ENCODE measurements at places on chromosomes 3 and 15.

GRCh38 chr15:101156509-101157159 lies 95.2 kb downstream of the CHSY1 start:
- no peak for DNase-seq

DNA sequence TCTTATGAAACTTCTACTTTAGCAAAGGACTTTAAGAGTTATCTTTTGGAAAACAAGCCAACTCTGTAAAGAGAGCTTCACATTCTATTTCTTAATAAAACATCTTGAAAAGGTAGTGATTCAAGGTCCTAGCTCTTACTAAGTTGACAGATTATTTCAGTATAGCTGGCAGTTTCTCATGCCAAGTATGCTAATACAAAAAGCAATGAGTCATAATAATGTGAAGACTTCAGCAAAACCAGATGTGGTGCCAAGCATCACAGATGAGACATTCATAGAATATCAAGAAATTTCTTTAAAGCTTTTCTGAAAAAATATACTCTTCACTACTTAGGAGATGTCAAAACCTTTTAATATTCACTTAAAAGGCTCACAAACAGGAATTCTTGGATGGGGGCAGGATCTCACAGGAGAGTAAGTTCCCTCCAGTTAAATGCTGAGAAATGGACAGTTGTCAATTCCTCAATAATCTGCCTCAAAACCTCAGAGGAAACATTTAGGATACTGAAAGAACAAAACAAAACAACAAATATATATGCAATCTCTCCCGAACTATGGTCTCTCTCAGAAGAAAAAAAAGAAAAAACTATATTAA lies 45.6 kb downstream of the DCBLD2 start:
- no peak for DNase-seq

DNA sequence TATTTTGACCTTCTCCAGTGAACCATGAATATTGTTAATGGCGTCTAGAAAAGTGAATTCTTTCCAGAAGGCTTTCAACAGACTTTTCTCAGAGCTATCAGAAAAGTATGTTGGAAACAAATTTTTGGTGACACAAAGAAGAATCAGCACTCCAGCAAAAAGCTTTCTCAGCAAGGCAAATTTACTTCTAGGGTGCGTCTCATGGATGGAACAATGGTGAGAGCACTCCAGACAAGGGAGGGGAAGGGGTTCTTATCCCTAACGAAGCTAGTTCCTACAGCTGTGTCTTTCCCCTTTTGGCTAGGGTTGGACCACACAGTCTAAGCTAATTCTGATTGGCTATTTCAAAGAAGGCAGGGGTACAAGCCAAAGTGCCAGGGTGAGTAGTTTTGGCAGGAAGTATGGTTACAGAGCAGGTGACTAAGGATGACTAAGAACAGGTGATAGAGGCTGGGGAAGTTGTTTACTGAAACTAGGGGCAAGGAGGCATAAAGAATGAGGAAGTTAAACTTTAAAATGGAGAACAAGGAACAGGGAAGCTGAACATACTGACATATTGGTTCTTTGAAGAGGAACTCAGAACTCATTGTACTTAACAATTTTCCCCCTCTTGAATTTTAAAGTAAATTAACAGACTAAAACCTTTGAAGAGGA lies 959.8 kb downstream of the NAALADL2 start:
- peak; percentile 24 for DNase-seq

GRCh38 chr3:115947325-115947724 lies 324.0 kb downstream of the GAP43 start:
- DNase-seq, result no peak

- DNase-seq, result no peak
Observed at GRCh38 chr3:126393563-126393962, 1.1 kb upstream of the CFAP100 start.

GRCh38 chr3:123374016-123374415 lies 74.9 kb downstream of the ADCY5 start:
- DNase-seq, result no peak

GRCh38 chr15:92808598-92809063 lies 91.5 kb upstream of the CHD2 start:
- DNase-seq, result no peak

DNA sequence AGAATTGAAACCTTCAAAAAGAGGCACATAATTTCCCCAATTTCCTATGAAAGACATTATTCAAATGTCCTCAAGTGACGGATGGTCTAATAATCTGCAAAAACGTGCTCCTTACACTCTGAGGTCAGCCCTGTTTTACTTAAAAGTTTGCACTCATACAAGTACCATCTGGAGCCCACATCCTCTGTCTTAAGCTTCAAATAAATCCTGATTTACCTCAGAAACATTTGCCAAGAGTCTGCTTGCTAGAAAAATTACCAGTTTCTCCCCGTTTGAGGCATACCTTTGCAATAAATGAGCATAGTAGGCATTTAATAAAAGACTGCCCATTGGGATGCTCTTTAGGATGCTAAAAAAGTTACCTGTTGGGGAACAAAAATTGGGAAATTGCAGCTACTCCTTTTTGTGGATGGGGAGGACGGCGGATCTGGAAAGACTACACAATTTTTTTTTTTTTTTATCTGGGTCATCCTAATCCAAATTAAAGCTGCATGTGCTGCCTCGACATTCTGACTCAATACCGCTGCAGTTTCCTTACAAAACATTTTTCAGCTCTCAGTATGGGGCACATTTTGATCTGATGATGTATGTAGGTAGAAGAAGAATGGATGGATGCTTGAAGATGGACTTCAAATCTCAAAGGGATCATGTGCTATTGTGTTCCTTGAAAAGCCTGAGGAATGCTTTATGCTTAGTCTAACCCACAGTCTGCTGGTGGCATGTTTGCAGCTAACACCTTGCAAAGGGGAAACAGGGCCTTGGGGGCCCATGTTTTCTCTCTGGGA lies 233.7 kb upstream of the ADAMTS9 start:
- no peak for DNase-seq

DNA sequence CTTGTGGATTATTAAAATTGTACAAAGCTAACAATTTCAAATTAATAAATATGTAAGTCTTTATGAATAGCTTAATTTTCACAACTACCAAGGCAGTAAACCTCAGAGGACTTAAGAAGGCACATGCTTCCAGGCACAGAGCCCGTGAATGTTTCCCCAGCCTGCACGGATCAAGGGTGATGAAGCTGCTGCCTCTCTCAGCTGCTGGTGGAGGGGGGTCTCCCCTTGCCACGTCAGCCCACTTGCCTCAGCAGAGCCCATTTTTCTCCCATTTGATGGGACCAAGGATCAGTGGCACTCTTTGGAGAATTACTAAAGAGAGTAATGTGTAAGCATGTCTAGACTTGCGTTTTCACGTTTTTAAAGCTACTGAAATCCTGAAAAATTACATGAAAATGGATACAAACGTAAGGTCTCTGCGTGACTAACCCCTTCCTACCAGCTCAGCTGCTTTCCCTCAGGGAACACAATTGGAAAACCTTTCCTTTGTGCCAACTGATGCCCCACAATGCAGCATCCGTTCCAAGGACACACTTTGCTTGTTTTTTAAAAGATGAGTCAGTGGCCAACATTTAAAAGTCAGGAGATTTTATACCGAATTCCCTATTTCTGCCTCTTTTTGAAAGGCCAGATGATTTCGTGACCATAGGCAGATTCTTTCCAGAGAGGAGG lies 494.1 kb downstream of the GABRG3 start:
- no peak for DNase-seq

GRCh38 chr15:88744548-88745020 lies 58.7 kb upstream of the ACAN start:
- no peak for DNase-seq

- DNase-seq, result peak; percentile 65
Observed at GRCh38 chr15:64013179-64014062, 32.9 kb downstream of the DAPK2 start.

DNA sequence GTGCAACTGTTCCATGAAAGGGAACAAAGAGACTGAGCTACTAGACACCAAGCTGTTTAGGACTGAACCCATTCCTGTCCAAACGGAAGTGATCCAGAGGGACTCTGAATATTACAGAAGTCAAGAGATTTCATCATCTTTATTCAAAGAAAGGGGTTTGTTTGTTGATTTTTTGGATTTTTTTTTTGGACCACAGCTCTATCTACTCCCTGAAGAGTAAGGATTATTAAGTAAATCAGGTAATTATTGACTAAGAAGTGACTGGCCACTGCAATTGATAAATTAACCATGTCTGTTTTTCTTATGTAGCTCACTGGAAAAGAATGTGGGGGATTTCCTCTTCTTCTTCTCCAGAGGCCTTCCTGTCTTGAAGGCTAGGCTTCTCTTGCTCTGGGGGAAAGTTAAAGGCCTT lies 146.6 kb upstream of the TPM1 start:
- no peak for DNase-seq

DNA sequence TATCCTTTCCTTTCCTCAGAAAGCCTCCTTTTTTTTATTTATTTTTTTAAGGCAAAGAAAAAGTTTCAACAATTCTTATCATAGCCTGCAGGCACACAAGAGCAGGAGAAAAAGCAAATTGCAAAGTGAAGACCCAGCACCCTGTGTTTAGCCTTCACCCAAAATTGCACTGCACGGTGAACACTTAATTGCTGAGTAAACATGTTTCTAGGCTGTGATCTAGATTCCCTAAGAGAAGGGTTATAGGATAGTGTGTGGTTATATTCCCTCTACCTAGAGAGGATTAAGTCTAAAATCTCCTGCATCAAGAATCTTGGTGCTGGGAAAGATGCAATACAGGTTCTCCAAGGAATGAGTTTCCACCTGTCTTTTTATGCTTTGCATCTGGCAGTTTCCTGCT lies 70.2 kb upstream of the BFSP2 start:
- DNase-seq, result no peak

DNA sequence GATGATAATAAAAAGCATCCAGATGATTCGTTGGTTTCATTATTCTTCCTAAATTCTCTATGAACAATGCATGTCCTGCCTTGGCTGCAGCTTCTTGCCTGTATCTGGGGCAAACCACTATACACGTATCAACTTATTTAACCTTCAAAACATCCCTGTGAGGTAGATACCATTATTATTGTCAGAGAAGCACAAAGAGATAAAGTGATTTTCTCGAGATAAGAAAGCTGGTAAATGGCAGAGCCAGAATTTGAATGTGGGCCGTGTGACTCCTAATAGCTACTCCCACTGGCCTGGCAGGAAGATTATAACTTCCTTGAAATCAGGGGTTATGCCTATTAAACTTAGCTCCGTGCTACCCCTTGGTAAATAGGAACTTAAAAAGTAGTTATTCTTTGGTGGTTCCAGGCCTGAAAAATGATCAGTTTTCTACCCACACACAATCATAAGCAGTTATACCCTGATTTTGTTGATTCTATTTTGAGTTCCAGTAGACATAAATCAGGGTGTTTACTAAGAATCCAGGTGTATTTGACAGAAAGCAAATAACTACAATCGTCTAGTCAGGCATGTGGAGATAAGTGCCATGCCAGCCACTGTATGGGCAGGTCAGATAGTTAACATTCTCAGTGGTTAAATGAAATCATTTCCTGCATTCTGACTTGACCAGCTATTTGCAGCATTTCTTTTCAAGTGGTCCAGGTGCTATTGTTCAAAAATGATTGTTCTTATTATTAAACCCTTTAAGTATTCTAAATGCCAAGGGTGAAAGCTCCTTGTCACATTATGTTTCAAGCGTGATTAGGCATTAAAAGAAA lies 99.2 kb upstream of the LRRN1 start:
- no peak for DNase-seq

GRCh38 chr3:140207541-140207940 lies 272.6 kb downstream of the CLSTN2 start:
- no peak for DNase-seq

- no peak for DNase-seq
Observed at GRCh38 chr3:100257586-100257985, 3.2 kb upstream of the TBC1D23 start.

- no peak for DNase-seq
Observed at GRCh38 chr3:165712382-165712781, 124.8 kb downstream of the BCHE start.

DNA sequence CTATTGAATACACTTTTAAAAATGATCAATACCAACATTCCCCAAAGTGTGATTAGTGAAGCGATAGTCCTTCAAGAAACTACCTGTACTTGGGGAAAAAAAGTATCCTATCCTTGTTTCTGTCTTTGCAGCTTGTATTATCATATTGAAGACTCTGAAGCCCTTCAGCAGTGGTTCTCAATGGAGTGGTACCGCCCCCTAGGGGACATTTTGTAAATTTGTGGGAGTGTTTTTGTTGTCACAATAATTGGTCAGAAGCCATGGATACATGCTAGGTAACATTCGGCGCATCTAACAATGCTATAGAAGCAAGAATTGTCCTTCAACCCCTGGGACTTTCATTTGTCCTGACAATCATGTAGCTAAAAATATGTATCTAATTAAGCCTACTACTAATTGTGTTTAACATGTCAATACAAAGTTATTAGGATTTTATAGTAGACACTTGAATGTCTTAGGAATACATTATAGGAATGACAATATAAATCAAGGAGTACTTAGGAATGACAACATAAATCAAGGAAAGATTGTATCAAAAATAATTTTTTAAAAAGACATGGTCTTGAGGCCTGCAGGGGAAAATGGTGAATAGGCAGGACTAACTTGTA lies 53.7 kb downstream of the NMD3 start:
- DNase-seq, result peak; percentile 65

DNA sequence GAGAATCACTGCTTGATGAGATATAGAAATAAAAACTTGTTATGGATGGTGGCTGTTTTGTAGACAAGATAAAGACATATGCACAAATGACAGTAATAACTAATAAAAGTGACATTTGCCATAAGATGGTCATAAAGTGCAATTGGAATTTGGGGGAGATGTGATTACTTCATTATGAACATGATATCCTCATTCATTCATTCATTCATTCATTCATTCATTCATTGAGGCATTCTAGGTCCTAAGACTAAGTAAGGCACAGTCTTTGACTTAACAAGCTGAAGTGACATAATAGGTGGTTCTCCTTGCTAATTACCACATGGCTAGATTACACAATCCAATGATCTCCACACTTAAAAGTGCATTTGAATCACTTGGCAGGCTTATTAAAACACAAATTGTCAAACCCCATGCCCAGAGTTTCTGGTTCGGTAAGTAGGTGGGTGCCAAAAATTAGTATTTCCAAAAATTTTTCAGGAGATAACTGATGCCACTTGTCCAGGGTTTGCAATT lies 18.9 kb downstream of the RAP2B start:
- DNase-seq, result no peak

DNA sequence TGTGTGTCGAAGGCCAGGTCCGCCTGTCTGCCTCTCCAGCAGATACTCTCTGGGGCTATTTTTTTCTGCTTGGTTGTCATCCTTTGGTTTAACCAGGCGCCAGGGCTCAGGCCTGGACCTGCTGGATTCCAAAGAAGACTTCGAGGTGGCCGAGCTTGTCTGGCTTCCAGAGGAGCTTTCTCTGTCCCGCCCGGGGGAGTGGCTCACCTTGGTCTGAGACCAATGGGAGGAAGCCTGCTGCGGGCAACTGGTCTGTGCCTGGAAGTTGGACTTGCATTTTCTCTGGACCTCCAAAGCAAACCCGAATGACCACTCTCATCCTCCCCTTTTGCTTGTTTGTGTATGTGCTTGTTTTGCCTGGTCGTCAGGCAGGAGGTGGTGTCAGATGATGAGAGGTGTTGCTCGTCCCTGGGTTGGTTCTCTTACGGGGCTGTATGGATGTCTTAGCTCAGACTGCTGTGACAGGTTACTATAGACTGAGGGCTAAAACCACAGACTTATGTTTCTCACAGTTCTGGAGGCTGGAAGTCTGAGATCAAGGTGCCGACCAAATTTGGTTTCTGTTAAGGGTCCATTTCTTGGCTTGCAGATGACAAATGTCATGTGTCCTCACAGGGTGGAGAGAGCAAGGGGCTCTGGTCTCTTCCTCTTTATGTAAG lies 19.3 kb downstream of the IGF1R start:
- DNase-seq, result no peak

GRCh38 chr3:107428051-107428858 lies 51.0 kb downstream of the CCDC54 start:
- DNase-seq, result peak; percentile 38

GRCh38 chr15:52405856-52406255 lies 110.3 kb upstream of the MYO5C start:
- no peak for DNase-seq
